ENCODE measurements at places on chromosomes 5 and 9. TPM values are rescaled to one million over a fixed set of nuclear protein-coding genes. Genes with fewer than 3 reads are reported as not detected.

- no peaks in the 10 kb centered on the region for H3K27me3 ChIP-seq
- H3K36me3 ChIP-seq: no peaks in the 10 kb centered on the region
Observed at GRCh38 chr5:129541648-129542251, 81.7 kb downstream of the ADAMTS19 start.

DNA sequence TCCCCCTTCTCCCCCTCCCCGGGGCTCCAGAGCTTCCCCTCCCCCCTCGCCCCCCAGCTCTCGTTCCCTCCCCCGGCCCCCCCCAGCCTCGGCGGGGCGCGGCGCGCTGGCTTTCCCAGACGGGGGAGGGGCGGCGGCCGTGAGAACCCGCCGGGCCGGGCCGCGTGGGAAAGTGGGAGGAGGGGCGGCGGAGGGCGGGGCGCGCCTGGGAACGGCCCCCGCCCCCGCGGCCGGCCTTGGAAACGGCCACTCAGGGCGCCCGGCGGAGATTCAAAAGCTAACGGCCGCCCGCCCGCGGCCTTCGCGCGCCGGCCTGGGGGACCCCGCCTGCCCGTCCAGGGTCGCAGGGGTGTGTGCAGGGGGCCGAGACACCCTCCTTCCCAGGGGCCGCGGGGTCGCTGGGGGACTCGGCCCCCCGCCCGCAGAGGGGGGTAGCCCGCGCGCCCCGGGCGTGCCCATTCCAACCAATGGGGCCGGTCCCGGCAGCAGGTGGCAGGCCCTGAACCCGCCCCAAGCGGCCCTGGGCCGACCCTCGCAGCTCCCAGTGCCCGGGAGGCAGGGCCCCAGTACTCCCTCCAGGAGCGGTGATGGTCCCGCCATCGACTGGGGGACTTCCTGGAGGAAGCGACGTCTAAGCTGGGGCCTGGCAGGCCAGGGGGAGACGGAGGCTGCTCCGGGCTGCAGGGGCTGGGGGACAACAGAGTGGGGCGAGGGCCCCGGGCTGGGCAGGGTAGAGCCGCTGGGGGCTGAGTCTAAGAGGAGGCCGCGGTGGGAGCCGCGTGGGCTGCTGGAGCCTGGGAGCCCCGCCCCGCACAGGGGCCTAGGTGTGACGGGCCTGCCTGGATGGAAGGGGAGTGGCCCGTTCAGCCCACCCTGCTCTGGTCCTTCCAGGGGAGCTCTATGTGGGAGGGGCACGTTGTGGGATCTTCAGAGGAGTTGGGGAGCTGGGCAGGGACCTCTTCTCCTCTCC is 14.2 kb upstream of the NRARP start:
- H3K4me1 ChIP-seq: peaks cover 41% of the 10 kb centered on the region
- H3K27me3 ChIP-seq: peaks cover 10% of the 10 kb centered on the region
- peak overlapping the region; percentile 43 for H3K4me3 ChIP-seq
- peak overlapping the region; percentile 90 for H3K27ac ChIP-seq
- peak; percentile 77 for DNase-seq

DNA sequence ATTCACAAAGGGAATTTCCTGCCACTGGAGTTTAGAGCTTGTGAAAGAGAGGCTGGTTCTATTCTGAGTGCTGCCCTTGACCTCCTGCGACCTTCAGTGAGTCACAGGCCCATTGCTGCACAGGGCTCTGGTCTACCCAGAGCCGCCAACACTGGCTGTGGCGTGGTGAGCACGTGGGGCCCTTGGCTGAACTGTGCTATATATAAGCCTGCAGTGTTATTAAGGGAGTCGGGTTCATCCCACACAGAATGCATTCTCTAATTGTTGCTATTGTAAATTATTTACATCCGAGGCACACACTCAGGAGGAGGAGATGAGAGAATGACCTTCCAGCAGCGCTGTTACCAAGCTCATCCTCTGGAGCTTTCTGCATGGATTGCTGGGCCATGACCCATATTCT is 47.1 kb downstream of the BRINP1 start:
- H3K27ac ChIP-seq: no peak overlapping the region
- DNase-seq: peak; percentile 46
- H3K4me1 ChIP-seq: no peaks in the 10 kb centered on the region
- no peaks in the 10 kb centered on the region for H3K36me3 ChIP-seq

GRCh38 chr5:142938266-142938880 is 168.2 kb downstream of the ARHGAP26 start:
- H3K4me1 ChIP-seq: peaks cover 73% of the 10 kb centered on the region
- H3K27me3 ChIP-seq: no peaks in the 10 kb centered on the region
- peak overlapping the region; percentile 20 for H3K27ac ChIP-seq
- no peaks in the 10 kb centered on the region for H3K36me3 ChIP-seq

GRCh38 chr9:75830303-75830702 is 60.2 kb upstream of the PCSK5 start:
- no peaks in the 10 kb centered on the region for H3K36me3 ChIP-seq
- no peak for DNase-seq
- H3K27ac ChIP-seq: no peak overlapping the region
- H3K4me3 ChIP-seq: no peak overlapping the region
- H3K27me3 ChIP-seq: no peaks in the 10 kb centered on the region

DNA sequence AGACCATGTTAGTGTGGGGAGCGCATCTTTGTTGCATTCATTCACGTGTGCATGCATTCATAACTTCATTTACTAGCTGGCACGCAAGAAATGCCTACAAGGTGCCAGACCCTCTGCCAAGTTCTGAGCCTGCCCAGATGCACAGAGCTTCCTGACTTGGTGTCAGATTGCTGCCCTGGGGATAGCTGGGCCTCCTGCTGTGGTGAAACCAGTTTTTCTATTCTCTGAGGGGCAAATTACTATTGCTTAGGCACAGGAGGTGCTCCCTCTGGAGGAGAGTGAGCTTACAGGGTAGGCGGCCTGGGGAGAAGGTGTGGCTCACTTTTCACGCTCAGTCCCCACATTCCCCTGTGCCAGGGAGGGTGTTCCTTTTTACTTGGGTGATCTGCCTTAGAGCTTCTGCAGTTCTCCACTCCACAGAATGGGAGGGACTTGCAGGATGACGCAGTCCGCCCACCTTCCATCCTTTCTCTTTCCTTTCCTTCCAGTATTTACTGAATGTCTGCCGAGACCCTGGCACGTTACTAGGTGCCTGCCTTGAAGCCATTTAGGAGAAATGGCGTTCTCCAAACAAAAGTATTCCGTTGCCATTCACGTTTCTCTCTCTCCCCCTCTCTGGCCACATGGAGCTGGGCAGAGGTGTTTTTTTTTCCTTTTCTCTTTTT is 27.9 kb upstream of the CTNNA1 start:
- H3K4me1 ChIP-seq: peaks cover 14% of the 10 kb centered on the region
- no peak overlapping the region for H3K4me3 ChIP-seq
- DNase-seq: peak; percentile 57
- H3K27me3 ChIP-seq: no peaks in the 10 kb centered on the region

DNA sequence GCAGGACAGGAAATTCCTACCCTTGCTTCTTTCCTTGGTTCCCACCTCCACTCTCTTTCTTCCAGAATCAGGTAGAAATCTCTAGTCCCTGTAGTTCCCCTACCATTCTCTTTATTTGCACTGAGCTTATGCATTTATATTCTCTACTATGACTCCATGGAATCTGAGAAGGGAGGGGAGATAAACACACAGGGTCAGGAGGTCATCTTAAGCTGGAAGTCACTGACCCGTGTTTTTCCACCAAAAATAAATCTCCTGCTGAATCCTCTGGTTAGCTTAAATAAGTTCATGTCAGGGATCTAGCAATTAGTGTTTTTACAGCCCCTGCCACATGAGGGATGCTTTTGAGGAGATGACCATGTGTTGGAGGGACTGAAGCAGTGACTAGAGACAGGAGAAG is 3.7 kb downstream of the ACTL7B start:
- H3K27ac ChIP-seq: no peak overlapping the region
- no peaks in the 10 kb centered on the region for H3K36me3 ChIP-seq
- no peak for DNase-seq
- H3K4me1 ChIP-seq: no peaks in the 10 kb centered on the region
- H3K27me3 ChIP-seq: no peaks in the 10 kb centered on the region
- no peak overlapping the region for H3K4me3 ChIP-seq

DNA sequence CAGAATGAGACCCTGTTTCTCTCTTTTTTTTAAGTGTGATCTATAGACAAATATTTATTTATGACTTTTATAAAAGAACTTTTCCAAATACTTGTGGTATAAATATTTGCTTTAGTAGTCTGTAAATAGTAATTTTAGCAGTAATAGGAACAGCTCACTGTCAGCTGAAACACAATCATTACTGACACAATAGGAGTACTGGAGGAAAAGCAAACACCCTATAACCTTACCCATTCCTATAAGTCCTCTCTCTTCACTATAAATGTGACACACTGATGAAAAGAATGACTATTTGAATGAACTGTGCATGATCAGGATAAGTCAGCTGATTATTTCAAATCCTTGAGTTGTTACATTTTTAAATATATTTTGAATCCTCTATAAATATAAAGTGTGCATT is 72.4 kb downstream of the CDH12 start:
- no peak overlapping the region for H3K4me3 ChIP-seq
- no peaks in the 10 kb centered on the region for H3K36me3 ChIP-seq
- no peak for DNase-seq

GRCh38 chr9:114467226-114467750 is 38.0 kb downstream of the WHRN start:
- H3K4me1 ChIP-seq: no peaks in the 10 kb centered on the region
- no peaks in the 10 kb centered on the region for H3K27me3 ChIP-seq
- no peak overlapping the region for H3K4me3 ChIP-seq
- no peak for DNase-seq
- no peak overlapping the region for H3K27ac ChIP-seq

GRCh38 chr5:53333160-53333559 is 147.3 kb upstream of the FST start:
- H3K4me3 ChIP-seq: no peak overlapping the region
- H3K36me3 ChIP-seq: no peaks in the 10 kb centered on the region
- no peak overlapping the region for H3K27ac ChIP-seq
- no peak for DNase-seq
- no peaks in the 10 kb centered on the region for H3K4me1 ChIP-seq
- no peaks in the 10 kb centered on the region for H3K27me3 ChIP-seq

DNA sequence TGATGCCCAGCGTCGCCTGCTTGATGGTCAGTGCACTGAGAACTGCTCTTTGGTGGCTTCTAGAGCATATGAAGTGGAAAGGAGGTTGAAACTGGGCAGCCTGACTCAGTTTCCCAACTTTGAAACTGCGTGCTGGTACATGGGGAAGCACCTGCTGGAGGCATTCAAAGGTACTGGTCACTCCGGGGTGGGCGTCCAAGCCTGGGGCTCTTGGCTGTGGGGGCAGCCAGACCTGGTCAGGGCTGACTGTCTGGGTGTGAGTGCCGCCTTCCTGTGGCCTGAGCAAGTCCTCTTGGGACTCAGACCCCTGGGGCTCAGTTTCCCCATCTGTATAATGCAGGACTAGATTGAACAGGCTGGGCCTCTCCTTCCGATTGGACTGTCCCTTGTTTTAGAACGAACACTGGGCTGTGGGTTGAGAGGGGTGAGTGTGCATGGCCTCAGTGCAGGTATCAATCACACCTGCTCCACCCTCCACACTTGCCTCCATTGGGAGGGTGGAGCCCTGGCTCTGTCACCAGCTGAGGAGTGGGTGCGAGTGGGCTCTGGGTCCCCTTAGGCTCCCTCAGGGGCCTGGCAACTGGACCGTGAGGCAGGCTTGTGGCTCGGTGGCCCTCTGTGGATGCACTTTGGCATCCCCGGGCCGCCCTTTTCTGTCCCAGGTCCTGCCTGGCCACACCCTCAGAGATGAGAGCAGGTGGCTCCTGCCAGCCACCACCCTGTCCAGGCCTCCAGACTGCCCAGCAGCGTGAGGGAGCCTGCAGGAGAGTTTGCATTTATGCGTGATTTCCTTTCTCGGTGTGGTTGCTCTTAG is 80.2 kb downstream of the PHF2 start:
- H3K27ac ChIP-seq: no peak overlapping the region
- no peaks in the 10 kb centered on the region for H3K4me1 ChIP-seq
- peaks cover 78% of the 10 kb centered on the region for H3K36me3 ChIP-seq
- no peaks in the 10 kb centered on the region for H3K27me3 ChIP-seq
- DNase-seq: peak; percentile 3

GRCh38 chr5:32589416-32589815 is 4.1 kb downstream of the SUB1 start:
- DNase-seq: no peak
- no peak overlapping the region for H3K27ac ChIP-seq
- no peak overlapping the region for H3K4me3 ChIP-seq

DNA sequence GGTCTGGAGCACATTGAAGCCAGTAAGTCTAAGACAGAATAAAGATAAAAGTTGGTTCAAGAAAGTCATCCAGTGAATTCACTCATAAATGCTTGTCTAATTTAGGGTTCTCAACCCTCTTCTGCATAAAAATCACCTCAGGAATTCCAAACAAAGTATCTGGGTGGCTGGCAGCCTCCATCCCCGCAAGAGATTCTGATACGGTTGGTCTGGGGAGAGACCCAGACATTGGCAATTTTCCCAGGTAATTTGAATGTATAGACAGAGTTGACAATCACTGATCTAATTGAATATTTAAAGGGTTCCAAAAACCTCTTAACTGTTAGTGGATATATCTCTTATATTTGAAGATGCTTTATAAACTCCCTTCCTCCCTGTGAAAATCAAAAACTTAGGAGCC is 14.9 kb downstream of the ADAMTSL1 start:
- H3K4me3 ChIP-seq: no peak overlapping the region
- no peaks in the 10 kb centered on the region for H3K36me3 ChIP-seq
- no peaks in the 10 kb centered on the region for H3K27me3 ChIP-seq
- no peak for DNase-seq
- H3K27ac ChIP-seq: no peak overlapping the region
- no peaks in the 10 kb centered on the region for H3K4me1 ChIP-seq

GRCh38 chr5:88144219-88145001 is 124.2 kb downstream of the TMEM161B start:
- no peak overlapping the region for H3K27ac ChIP-seq
- peak overlapping the region; percentile 62 for H3K4me3 ChIP-seq
- peaks cover 92% of the 10 kb centered on the region for H3K27me3 ChIP-seq
- DNase-seq: no peak

DNA sequence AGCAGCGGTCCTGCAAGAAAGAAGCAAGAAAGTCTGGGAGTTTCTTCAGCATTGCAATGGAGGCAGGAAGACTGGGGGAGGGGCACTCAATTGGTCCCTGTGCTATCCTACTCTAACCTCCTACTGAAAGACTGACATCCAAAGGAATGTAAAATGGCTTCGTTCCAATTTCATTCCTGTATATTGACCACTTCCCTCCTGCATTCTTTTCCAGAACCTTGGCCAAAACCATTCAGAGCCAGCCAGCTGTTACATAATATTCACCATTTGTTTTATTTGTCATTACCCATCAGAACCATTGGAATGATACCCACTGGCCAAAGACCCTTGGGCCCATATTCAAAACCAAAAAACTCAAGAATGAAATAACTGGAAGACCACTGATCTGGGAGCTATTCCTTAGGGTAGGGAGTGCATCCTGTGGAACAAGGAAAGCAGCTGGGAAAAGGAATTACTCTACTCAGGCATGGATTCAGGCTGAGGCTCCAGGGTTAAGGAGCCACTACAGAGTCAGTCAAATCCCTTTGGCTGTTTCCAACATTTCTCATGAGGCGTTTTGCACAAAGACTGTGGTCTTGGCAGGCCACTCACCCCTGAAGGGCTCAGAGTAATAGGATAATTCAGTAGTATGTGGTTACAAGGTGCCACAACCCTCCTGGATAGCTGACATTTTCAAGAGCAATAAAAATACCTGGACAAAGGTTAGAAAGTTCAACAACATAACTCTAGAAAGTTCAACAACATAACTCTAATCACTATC is 148.7 kb upstream of the SLC1A3 start:
- H3K36me3 ChIP-seq: no peaks in the 10 kb centered on the region
- no peak overlapping the region for H3K4me3 ChIP-seq
- H3K27me3 ChIP-seq: no peaks in the 10 kb centered on the region
- no peak overlapping the region for H3K27ac ChIP-seq
- DNase-seq: no peak

The BAAT gene
- total RNA-seq: not detected

The RPP25L gene
- total RNA-seq: 33.3 TPM

The MXD3 gene
- 3.3 TPM for total RNA-seq

The PPP2R2B gene
- total RNA-seq: 0.85 TPM

The BTNL3 gene
- not detected for total RNA-seq

The LRRC70 gene
- total RNA-seq: 1.2 TPM
